ENCODE measurements at places on chromosomes 2 and 18. TPM values are rescaled to one million over a fixed set of nuclear protein-coding genes. Genes with fewer than 3 reads are reported as not detected.

The TBR1 gene
- total RNA-seq: not detected

The POMC gene
- 7.7 TPM for total RNA-seq

The GPC1 gene
- 133 TPM for total RNA-seq

The AGXT gene
- not detected for total RNA-seq

The ZNF521 gene
- 85.8 TPM for total RNA-seq

The GPAT2 gene
- 2.8 TPM for total RNA-seq

The ICOS gene
- total RNA-seq: 0.10 TPM

The TRABD2A gene
- total RNA-seq: not detected

The RNF144A gene
- total RNA-seq: 25.5 TPM

The SPDYA gene
- total RNA-seq: 4.2 TPM

The MRPS5 gene
- 55.6 TPM for total RNA-seq

The PROKR1 gene
- 1.0 TPM for total RNA-seq

DNA sequence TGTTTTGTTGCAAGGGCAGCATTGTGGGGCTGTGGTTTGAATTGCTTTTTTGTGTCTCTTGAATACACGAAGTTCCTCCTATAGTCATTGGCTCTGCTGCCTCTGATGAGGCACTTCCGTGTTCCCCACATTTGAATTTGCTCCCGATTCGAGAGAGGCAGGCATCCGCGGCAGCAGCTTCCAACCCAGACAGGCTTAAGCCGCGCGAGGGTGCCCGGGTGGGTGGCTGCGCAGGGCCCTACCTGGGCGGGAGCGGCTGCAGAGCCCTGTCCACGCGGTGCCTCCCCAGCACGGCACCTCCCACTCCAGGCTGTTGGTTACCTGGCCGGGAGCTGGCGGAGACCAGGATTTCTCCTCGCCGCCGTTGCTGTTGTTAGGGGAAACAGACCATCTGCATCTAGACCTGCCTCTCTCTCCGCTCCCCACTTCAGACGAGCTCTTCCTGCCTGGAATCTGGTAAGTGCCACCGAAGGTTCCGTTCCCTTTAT lies 151.3 kb downstream of the NEDD4L start:
- peak; percentile 44 for DNase-seq

DNA sequence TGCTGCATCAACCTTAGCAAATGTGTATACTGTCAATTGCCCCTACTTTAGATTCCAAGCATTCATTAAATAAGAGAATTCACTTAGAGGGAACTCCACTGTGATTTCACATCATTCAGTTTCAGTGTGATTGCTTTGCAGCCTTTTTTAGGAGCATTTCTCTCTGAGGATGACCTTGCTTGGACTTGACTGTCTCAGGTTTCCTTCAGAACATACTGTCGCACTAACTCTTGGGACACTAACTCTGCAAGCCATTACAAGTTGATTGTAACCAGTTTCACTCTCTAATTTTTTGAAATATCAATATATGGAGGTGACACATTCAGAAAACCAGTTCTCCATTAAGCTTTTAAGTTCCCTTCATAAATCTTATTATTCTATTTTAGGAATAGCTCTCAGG lies 6.6 kb upstream of the ZCCHC2 start:
- DNase-seq: no peak

- no peak for DNase-seq
These were observed 34.2 kb downstream of the B4GALT6 start for GRCh38 chr18:31649978-31650719.

DNA sequence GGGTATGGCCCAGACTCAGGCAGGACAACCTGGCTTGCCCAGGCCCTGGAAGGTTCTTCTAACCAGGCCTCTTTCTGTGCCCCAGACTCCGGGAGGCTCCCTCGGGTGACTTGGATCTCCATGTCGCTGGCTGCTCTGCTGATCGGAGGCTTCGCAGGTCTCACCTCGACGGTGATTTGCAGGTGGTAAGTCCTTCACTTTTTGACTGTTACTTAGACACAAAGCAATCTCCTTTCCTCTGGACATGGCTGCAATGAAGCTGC lies 103.5 kb downstream of the TPO start:
- no peak for DNase-seq

DNA sequence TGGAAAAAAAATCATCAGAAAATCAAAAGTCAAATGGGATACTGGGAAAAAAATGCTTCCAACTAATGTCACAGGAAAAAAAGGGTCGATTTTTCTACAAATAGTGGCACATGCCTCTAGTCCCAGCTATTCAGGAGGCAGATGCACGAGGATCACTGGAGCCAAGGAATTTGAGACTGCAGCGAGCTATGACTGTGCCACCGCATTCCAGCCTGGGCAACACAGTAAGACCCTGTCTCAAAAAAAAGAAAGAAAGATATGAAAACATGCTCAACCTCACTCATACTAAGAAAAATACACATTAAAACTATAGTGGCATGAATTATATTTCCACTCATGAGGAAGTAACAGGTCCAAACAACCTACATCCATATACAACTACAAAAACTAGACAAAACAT lies 17.9 kb downstream of the MEMO1 start:
- DNase-seq: no peak

DNA sequence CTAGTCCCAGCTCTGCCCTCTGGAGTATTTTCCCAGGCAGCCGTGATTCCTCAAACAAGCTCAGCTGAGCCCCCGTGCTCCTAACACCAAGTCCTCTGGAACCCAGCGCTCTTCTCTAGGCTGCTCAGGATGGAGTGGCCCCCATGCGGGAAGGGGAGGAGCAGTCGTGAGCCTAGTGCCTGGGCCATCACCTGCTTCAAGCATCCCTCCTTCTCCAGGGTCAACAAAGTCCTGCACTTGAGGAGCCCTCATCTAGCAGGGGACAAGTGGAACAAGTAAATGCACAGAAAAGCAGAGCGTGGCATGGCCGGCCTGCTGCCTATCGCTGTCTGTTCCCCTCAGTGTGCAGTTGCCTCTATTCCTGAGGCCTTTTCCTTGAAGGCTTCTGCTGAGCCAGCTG lies 168.6 kb downstream of the INHBB start:
- DNase-seq: no peak

GRCh38 chr18:245282-245847 lies 22.5 kb downstream of the THOC1 start:
- DNase-seq: peak; percentile 48

GRCh38 chr2:201813996-201814760 lies 7.8 kb downstream of the CDK15 start:
- peak; percentile 66 for DNase-seq

DNA sequence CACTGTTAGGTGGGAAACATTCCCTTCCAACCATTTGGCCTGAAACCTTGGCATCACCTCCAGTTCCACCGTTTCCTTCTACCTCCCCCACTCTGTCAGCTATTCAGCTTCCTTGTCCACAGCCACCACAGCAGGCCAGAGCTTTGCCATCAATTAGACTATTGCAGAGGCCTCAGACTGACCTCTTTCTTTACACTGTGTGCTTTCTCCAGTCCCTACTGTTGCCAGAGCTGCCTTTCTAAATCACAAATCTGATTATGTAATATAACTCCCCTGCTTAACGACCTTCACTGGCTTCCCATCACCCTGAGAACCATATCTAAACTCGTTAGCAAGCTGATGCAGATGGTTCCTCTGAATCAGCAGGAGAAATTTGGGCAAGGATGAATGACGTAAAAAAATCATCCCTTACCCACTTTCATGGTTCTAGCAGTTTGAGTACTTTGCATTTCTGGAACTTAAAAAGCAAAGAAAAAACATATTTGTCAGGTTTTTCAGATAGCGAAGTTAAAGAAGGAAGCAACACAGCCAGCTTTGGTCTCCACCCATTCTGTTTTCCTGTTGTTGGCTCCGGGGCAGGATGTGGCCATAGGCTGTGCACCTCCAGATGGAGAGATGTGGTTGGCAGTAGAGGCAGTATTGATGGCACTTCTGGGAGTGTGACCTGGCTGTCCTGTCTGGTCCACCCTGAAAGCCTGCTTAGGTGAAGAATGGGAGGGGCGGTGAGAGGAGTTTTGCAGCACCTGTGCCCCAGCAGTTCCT lies 422.1 kb downstream of the PARD3B start:
- DNase-seq: no peak

- DNase-seq: no peak
These were observed 43.7 kb downstream of the SATB2 start for GRCh38 chr2:199414001-199414400.

DNA sequence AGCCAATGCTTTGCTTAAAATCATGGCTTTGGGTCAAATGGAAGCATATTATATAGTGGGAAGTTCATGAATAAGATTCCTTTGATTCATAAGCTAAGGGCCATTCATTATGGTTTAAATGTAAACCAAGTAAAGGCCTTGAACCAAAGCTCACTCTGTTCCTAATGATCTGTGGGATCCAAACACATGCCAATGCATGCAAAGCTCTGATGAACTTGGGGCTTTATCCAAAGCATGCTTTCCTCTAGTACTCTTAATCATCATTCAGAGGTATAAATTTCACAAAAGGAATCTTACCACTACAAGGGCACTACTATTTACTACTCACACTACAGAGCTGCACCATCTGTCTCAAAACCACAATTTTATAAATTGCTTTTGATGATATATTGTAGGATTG lies 102.8 kb upstream of the RBMS1 start:
- no peak for DNase-seq

- no peak for DNase-seq
These were observed 11.0 kb downstream of the ZNF407 start for GRCh38 chr18:74608681-74609080.

GRCh38 chr2:145812165-145812554 lies 1292.2 kb upstream of the ZEB2 start:
- DNase-seq: no peak

- DNase-seq: no peak
These were observed 53.3 kb downstream of the C1D start for GRCh38 chr2:68009526-68009925.

DNA sequence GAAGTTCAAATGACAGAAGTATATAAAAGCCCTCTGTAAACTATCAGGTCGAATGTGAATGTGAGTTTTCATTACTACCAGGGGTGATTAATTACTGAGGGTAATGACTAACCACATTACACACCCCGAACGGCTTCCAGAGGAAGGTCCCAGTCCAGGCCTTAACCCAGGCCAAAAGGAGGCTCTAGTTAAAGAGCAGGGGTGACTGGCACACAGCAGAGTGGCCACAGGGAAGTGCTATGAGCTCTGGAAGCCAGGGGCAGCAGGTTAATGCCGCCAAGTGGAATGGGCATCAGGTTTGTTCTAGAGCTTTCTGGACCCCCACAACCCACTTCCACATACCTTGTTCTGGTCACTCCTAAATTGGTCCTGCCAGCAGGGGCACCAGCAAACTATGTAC lies 87.7 kb downstream of the BCL11A start:
- no peak for DNase-seq

DNA sequence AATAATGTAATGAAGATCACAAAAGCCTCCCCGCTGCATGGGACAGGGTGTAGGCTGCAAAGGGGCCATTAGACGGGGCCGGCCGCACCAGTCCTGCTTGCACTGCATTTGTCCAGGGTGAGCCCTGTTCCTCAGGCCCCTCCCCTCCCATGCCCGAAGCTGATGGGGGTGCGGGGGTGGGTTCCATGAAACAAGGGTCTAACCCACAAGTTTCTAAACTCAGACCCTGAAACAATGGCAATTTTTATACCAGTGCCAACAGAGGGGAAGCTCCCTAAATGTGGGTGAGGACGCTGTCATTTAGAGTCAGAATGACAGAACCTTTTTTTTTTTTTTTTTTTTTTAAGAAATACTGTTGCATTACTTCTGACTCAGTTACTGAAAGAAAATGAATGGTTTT lies 39.7 kb downstream of the HS6ST1 start:
- no peak for DNase-seq

DNA sequence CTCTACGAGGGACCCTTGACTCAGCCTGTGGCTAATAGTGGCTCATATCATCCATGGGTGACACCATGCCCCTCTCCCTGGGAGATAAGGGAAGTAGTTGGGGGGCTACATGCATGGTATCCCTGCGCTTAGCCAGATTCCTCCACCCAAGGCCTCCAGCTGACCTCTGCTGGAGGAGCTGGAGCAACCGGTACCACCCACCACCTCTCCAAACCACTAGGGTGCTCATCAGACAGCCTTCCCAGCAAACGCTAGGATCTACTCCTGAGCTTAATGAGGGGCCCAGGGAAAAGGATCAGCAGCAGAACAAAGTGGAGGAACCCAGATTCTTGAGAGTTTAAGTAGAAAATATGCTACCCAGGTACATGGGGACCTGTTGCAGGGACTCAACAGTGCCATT lies 75.9 kb upstream of the CAPN13 start:
- no peak for DNase-seq

- peak; percentile 93 for DNase-seq
These were observed 130.2 kb downstream of the MTCL1 start for GRCh38 chr18:8835521-8835953.

- DNase-seq: peak; percentile 17
These were observed 459.4 kb upstream of the UBE2E3 start for GRCh38 chr2:180520921-180521581.

GRCh38 chr2:161199912-161200701 lies 39.9 kb downstream of the TANK start:
- DNase-seq: no peak

DNA sequence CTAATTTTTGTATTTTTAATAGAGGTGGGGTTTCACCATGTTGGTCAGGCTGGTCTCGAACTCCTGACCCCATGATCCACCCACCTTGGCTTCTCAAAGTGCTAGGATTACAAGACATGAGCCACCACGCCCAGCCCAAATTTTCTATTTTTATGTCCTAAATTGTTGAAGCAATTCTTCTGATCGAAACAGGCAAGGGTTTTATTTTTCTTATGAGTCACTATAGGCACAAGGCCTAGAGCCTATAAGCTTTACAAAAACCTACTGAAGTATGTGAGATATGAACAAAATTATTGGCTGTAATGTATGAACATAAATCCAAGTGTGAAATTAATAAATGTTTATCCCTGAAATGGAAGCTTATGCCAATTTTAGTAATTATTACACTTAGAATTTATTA lies 464.2 kb upstream of the NRP2 start:
- DNase-seq: no peak

- DNase-seq: no peak
These were observed 53.0 kb downstream of the KCNG2 start for GRCh38 chr18:79850731-79851130.

GRCh38 chr2:98901702-98902101 lies 34.3 kb downstream of the CRACDL start:
- no peak for DNase-seq

GRCh38 chr18:26804519-26804918 lies 61.0 kb downstream of the AQP4 start:
- peak; percentile 67 for DNase-seq

- no peak for DNase-seq
These were observed 132.1 kb upstream of the MAP3K20 start for GRCh38 chr2:172943539-172943938.

- peak; percentile 31 for DNase-seq
These were observed 46.1 kb upstream of the PKDCC start for GRCh38 chr2:42001711-42002201.

- no peak for DNase-seq
These were observed 23.3 kb downstream of the REEP1 start for GRCh38 chr2:86314125-86314524.
